Activated T-cell treated with anti-CD3 and anti-CD28 coated beads, Interleukin-2, amount 50 U/mL, for 72 hours (primary cell): ENCODE measurements at places on chromosomes 4 and X. TPM values are rescaled to one million over a fixed set of nuclear protein-coding genes. Genes with fewer than 3 reads are reported as not detected.

The MTCP1 gene
- 18.5 TPM for total RNA-seq

DNA sequence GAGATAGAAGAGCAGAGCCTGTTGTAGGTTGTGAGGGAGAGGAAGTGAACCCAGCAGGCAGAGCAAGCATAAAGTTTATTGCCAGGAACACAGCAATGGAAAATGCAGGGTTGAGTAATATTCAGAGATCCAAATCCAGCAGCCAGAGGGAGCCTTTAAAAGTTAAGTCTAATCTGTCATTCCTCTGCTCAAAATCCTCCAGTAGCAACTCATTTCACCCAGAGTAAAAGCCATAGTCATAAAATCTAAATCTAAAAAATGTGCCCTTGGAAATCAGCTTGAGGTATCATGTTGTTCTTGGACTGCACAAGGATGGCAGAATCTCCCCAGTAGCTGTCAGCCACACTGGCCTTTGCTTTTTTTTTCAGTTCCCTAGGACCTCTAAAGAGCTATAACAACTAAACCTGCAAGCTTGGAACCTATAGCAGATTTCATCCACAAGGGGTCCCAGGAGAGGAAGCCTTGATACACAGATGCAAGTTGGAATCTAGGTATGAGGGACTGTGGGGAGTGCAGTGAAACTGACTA, 62.9 kb upstream of the FRAS1 start:
- DNase-seq, result no peak

DNA sequence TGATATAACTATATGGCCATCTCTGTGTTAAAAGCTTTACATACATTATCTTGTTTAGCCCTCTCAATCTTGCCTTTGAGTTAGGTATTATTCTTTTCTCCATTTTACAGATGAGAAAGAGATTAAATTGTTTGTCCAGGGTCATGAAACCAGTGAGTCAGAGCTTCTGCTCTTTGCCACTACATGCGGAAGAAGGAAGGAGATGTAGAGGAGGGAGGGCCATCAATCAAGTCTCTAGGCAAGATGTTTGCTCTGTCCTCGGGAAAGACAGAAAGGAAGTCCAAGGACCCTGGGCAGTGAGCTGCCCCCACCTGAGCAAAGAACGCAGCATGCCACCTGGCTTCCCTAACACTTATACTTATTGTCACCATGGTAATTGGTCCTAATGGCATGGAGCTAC, 133.7 kb upstream of the IL1RAPL2 start:
- DNase-seq, result no peak

- no peak for DNase-seq
Observed at GRCh38 chr4:153684971-153685371, 891 bp downstream of the TLR2 start.

DNA sequence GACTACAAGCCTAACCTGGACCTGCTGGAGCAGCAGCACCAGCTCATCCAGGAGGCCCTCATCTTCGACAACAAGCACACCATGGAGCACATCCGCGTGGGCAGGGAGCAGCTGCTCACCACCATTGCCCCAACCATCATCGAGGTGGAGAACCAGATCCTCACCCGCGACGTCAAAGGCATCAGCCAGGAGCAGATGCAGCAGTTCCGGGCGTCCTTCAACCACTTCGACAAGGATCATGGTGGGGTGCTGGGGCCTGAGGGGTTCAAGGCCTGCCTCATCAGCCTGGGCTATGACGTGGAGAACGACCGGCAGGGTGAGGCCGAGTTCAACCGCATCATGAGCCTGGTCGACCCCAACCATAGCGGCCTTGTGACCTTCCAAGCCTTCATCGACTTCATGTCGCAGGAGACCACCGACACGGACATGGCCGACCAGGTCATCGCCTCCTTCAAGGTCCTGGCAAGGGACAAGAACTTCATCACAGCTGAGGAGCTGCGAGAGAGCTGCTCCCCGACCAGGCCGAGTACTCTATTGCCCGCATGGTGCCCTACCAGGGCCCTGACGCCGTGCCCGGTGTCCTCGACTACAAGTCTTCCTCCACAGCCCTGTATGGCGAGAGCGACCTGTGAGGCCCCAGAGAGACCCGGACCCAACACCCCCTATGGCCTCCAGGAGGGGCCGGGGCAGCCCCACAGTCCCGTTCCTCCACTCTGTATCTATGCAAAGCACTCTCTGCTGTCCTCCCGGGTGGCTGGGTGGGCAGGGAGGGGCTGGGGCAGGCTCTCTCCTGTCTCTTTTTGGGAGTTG, 486.2 kb downstream of the TRAM1L1 start:
- DNase-seq, result no peak

GRCh38 chr4:181504924-181505323, 738.3 kb upstream of the TENM3 start:
- DNase-seq, result no peak
